ENCODE measurements at places on chromosomes 11 and 22. TPM values are rescaled to one million over a fixed set of nuclear protein-coding genes. Genes with fewer than 3 reads are reported as not detected.

DNA sequence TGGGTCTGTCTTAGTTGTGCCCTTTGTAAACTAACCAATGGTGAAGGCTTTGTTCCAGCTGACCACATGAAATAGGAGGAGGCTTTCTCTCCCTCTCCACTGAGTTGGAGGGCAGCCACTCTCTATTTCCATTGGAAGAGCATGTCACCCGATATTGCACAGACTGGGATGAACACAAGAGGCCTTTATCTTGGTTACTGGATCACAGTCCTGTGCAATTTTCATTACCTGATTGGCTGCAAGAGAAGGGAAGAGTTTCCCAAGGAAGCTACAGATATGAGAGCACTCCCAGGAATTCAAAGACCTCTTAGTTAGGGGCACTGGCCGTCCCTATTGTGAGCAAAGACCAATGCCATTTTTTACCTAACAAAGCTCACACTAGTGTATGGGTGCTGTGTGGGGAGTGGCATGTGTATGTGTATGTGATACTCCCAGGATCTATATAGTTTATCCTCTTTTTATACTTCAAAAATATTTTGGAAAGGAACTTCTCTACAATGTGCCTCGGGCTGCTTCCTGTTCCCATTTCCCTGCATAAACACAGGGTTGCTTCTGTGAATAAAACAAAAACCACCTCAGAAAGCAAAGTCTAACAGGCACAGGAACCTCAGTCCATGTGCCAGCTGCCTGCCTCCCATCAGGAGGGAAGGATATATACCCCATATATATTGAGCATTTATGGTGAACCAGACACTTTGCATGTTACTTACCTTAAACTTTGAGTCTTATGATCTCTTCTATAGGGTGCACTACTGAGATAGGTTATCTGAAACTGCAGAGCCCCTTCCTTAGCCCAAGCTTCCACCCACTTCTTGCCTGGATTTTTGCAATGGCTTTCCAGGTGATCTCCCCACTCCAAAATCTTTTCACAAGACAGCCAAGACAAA lies 126.5 kb downstream of the RASSF10 start:
- DNase-seq = no peak

GRCh38 chr11:28674433-28675103 lies 566.4 kb downstream of the METTL15 start:
- peak; percentile 36 for DNase-seq

GRCh38 chr22:43446037-43446803 lies 34.4 kb downstream of the MPPED1 start:
- no peak for DNase-seq

EFCAB6 gene
- total RNA-seq = 0.31 TPM

DNA sequence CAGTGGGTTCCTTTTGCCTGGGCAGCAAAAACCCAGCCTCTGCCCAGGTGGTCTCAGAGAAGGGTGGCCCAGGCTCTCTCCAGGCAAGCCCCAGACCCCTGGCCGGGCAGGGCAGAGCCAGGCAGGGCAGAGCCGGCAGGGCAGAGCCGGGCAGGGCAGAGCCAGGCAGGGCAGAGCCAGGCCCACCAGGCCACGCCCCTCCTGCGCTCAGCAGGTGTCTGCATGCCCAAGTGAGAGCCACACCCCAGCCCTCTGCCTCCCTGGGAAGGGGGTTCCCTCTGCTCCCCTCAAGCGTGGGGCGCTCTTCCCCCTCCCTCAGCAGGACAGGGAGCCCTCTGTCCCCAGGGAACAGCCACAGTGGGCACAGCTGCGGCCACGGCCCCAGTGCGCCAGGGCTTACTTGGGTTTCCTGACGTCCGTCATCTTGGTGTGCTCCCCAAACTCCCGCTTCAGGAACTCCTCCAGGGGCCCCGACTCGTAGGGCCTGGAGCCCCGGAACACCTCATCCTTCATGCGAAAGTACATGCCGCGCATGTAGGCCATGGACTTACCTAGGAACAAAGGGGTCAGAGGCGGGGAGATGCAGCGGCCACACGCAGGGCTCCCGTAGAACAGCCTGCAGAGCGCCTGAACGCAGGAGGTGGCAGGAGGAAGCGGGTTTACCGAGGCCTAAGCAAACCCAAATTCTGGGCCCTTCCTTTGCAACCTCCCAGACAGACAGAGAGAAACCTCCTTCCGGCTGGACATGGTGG lies 10.1 kb upstream of the BAIAP2L2 start:
- peak; percentile 83 for DNase-seq

- DNase-seq = no peak
These were observed 12.0 kb downstream of the IFITM10 start for GRCh38 chr11:1738380-1738779.

GRCh38 chr11:38384568-38384967 lies 1786.5 kb upstream of the RAG2 start:
- DNase-seq = no peak

DNA sequence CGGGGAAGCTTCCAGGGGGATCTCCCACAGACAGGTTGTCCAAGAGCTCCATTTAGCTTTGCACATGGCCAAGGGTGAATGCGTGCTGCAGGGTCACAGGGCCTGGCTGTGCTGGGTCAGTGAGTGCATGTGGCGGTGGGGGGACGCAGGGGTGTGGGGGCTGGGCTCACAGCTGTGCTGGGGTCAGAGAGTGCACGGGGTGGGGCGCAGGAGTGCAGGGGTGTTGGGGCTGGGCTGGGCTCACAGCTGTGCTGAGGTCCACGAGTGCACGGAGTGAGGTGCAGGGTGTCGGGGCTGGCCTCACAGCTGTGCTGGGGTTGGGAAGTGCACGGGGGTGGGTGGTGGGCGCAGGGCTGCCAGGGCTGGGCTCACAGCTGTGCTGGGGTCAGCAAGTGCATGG lies 557.7 kb downstream of the BRD1 start:
- DNase-seq = peak; percentile 74

GRCh38 chr22:48371391-48371790 lies 1456.3 kb downstream of the BRD1 start:
- no peak for DNase-seq

GRCh38 chr22:42813501-42813900 lies 43.6 kb downstream of the ARFGAP3 start:
- no peak for DNase-seq

SCO2 gene
- total RNA-seq = not detected

DNA sequence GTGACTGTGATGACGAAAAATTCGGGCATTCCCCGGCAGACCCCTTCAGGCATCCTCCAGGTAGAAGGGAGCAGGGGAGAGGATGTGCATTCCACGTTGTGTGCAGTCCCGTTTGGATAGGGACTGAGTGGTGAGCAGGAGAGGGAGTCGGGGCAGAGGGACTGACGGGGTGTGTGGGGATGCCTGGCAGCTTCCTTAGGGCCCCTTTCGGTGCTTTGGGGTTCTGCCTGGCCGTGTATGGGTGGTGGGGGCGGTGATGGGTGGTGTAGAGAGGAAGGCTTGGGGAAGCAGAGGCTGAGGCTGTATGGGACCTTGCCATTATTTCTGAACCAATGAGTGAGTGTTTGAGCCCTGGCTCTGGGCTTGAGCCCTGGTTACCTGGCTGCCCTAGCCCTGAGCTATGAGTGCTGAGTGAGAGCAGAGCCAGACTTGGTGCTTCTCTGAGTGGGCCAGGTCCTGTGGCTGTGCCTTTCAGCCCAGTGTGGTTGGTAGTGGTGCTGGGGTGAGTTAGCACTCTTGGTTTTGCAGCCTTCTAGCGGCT lies 914 bp downstream of the INPPL1 start:
- peak; percentile 57 for DNase-seq

DNA sequence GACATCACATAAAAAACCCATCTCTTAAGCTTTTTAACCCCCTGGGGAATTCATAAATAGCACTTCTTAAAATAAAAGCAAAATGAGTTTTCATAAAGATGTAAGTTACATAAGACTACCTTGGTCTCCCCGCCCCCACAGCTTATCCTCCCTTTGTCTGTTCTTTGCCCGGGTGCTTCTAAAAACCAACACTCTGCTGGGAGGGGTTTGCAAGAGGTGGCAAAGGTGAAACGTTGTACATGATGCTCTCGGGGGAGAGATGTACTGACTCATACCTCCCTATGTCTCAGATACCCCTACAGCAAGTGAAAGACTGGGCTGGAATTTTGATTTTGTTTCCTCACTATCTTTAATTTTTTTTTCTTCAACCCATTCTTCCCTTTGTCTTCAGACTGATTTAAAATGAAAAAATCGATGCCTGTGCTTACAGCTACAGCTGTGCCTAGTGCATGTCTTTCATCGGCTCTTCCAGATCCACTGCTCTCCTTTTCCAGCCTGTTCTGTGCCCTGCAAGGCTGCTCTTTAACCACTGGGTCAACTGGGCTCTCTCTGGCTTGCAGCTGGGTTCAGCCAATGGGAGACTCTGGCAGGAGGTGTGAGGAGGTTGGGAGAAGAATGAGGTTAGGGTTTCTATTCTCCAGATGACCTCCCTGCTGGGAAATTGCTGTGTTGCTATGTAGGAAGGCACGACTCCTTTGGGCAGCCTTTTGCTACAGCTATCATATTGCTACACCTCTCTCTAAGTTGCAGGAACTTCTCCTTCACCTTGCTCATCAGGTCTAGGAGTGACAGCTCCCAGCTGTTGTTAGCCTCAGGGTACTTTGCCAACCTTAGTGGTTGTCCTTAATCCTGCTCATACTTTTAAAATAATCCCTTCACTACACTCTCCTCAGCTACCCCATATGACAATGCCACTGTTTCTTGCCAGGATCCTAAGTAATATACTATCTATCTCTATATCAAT lies 266.5 kb downstream of the TENM4 start:
- DNase-seq = peak; percentile 29

- DNase-seq = no peak
These were observed 152.0 kb downstream of the TBC1D22A start for GRCh38 chr22:46914481-46914880.

- DNase-seq = no peak
These were observed 185.6 kb upstream of the TENM4 start for GRCh38 chr11:79626135-79627075.

DNA sequence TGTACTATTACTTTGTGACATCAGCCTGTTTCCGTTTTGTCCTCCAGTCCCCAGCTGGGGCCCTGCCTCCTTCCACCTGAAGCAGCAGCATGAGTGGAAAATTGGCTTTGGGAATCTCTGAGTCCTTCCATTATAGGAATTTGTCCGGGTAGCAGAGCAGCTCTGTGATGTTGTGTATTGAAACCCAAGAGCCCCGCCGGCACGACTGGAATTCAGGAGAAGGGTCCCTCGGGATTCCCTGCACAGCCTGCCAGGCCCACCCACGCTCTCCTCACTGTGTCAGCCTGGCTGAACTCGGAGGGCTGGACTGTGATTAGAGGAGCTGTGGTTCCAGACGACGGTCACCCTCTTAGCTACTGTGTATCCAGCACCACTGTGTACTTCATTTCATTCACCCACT lies 18.8 kb upstream of the TSPAN18 start:
- no peak for DNase-seq

DNA sequence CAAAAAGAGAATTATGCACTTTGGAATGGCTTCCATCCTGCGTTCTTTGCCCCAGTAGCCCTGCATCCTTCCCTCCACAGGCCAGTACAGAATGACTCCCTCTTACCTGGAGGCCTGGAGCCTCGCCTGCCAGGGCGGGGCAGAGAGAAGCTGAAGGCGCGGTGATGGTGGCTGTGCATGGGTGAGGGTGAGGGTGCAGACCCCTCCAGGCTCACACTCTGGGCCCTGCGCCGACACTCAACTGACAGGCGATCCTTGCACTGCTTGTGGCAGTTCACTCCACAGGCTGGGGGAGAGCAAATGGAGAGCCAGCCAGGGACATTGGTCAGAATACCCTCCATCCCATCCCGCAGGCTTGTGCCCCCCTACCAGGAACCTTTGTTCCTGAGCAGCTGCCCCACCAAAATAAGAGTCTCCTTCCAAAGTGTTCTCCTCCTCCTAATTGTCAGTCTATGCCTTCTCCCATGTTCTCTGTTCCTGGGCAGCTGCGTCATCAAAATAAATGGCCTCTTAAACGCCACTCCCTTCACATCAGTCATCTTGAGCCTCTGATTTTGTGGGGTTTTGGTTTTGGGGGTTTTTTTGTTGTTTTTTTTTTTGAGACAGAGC lies 5.9 kb upstream of the NRXN2 start:
- peak; percentile 10 for DNase-seq
